ENCODE measurements at places on chromosomes 13 and 19.
A peak's percentile ranks its signal among the peaks of the same experiment; 100 is the strongest.

GRCh38 chr19:44305457-44305856, 632 bp upstream of the ZNF235 start:
- no peak for DNase-seq

DNA sequence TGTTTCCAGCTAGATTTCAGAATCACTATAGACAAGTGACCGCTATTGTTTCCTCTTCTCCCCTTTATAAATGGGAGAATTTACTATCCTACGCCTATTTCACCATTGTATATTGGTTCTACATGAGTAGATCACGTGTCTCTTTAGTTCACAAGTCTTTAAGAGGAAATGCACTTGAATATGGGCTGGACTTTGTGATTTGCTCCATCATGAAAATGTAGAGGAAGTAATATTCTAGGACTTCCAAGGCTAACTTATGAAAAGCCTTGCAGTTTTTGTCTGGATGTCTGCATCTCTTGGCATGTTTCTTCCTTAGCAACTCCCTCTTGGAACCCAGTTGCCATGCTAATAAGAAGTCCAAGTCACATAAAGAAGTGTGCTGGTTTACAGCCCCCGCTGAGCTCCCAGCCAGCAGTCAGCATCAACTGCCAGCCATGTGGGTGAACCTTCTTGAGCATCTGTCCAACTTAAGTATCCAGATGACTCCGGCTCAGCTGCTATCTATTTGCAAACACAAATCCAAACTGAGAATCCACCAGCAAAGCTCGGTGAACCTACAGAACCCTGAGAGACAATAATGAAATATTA, 4.8 kb upstream of the FBXL3 start:
- DNase-seq: no peak

GRCh38 chr19:16134510-16134909, 9.0 kb upstream of the HSH2D start:
- DNase-seq: no peak

GRCh38 chr19:42254850-42255765, at the start of gene ERF:
Gene ERF (minus strand): TSS chr19:42255128. CDS start chr19:42254999, 129 bp downstream.
- peak; percentile 44 for DNase-seq

DNA sequence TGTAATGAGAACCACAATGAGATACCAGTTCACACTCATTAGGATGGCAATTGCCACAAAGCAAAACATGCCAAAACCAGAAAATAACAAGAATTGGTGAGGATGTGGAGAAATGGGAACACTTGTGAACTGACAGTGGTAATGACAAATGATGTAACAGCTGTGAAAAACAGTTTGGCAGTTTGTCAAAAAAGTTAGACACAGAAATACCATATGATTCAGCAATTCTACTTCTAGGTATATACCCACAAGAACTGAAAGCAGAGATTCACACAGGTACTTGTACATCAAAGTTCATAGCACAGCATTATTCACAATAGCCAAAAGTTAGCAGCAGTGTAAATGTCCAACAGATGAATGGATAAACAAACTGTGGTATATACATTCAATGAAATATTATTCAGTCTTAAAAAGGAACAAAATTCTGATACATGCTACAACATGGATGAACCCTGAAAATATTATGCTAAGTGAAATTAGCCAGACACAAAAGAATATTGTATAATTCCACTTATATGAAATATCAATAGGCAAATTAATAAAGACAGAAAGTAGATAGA, 96.5 kb downstream of the UGGT2 start:
- DNase-seq: no peak

DNA sequence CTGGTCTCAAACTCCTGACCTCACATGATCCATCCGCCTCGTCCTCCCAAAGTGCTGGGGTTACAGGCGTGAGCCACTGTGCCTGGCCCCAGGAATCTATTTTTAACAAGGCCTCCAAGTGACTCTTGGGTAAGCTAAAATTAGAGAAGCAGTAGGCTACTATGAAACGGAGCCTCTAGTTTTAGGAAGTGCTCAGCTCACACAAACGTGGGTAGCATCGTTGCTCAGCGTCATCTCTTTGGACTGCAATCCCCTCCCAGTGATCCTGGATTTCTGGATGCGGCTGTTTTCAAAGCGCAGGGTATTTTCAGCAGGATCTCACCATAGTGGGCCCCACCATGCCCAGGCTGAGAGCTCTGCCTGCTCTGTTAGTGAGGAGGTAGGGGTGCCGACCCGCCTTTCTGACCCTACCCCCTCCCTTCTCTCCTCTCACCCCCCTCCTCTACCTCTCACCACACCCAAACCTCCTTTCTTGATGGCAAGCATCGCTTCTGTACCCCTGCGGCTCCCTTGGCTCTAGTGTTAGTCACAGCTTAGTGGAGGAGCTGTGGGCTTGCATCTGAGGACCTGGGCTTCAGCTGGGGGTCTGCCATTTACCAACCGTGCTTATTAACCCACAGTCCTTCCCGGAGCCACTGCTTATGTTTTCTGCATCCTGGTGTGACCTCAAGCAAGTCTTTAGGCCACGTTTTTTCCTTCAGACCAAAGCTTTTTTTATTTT, 34.2 kb downstream of the GJA3 start:
- DNase-seq: no peak

- DNase-seq: no peak
Observed at GRCh38 chr13:70893832-70894231, 785.6 kb upstream of the KLHL1 start.

GRCh38 chr13:110113284-110113764, 193.6 kb downstream of the COL4A1 start:
- DNase-seq: no peak

GRCh38 chr13:87120476-87120875, 550.7 kb upstream of the SLITRK5 start:
- no peak for DNase-seq

- DNase-seq: no peak
Observed at GRCh38 chr13:40514802-40515201, 151.6 kb downstream of the FOXO1 start.

- DNase-seq: no peak
Observed at GRCh38 chr19:29539670-29540069, 13.9 kb downstream of the VSTM2B start.

DNA sequence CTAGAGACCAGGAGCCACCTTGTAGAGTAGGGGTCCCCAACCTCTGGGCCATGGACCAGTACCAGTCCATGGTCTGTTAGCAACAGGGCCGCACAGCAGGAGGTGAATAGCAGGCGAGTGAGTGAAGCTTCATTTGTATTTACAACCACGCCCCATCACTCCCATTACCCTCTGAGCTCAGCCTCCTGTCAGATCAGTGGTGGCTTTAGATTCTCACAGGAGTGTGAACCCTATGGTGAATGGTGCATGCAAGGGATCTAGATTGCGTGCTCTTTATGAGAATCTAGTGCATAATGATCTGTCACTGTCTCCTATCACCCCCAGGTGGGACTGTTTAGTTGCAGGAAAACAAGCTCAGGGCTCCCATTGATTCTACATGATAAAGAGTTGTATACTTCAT, 303.6 kb downstream of the KCNRG start:
- no peak for DNase-seq

DNA sequence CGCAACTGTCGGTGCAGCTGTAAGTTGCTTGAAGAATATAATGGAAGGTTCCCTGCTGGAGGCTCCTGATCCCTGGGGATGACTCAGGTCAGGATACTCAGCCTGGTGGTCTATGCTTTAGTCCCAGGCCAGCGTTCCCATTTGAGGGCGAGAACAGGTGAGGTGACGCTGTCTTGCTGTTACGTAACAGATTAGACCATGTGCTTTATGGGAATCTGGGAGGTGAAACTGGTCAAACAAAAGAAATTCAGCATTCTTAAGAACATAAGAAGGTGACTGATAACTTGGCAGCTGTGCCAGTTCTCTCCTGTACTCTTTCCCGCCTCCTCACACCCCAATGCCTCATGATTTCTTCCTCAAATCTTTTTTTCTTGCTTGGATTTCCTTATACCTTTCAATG, at the start of gene CXCL17:
CXCL17 (minus strand) TSS at position 114 of the 400 bp plus-strand sequence. CDS start 114 bp downstream, outside the sequence.
- DNase-seq: no peak

GRCh38 chr13:100432611-100433010, 156.0 kb downstream of the GGACT start:
- no peak for DNase-seq

GRCh38 chr13:44116562-44117332, 237.0 kb downstream of the LACC1 start:
- DNase-seq: no peak

GRCh38 chr19:16290692-16291091, 33.9 kb upstream of the KLF2 start:
- no peak for DNase-seq

DNA sequence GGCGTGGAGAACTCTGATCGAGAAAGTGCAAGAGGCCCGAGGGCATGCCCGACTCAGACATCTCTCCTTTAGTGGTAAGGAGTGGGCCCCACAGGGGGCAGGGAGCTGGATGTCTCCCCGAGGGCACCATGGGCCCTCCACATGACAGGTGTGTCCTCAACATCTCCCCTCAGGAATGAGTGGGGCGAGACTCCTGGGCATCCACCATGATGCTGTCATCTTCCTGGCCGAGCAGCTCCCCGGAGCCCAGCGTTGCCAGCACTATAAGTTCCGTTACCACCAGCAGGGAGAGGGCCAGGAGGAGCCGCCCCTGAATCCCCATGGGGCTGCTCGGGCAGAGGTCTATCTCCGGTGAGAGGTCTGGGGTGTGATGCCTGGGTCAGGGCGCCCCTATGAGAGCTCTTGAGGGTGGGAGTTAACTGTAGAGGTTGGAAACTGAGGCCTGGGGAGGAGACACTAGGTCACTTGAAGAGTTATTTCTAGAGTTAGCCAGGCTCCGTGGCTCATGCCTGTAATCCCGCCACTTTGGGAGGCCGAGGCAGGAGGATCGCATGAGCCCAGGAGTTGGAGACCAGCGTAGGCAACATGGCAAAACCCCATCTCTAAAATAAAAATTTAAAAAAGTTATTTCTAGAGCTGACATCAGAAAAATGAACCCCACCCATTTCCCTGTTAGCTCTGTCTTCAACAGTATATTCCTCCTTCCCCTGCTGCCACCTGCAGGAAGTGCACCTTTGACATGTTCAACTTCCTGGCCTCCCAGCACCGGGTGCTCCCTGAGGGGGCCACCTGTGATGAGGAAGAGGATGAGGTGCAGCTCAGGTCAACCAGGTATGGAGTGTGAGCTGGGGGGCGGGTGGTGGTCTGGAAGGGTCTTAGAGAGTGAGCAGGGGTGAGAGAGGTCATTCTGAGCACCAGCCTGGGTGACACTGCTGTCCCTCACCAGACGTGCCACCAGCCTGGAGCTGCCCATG, 5.1 kb downstream of the IGFLR1 start:
- no peak for DNase-seq

- no peak for DNase-seq
Observed at GRCh38 chr13:45775401-45775963, 73.4 kb downstream of the CBY2 start.

DNA sequence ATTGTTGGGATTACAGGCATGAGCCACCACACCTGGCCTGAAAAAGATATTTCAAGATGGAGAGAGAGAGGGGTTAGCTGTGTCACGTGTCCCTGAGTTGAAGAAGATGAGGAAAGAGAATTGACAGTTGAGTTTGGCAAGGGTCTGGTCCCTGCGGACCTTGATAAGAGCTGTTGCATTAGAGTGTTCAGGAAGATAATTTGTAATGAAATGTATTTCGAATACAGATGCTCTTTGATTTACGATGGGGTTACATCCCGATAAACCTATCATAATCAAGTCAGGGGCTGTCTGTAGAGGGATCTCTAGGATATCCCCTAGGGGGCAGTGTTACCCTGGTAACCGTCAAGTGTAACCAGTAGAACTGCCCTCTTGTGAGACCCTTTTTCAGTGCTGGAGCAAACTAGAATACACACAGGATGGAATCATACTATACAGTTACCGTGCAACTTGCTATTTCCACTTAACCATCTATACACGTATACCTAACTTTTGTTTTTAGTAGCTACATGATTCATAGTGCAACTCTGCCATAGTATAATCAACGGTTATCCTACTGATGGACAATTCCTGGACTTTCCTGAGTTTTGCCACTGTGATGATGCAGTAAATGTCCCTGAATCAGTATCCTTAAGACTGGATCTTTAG, 1.5 kb upstream of the ELOF1 start:
- DNase-seq: peak; percentile 63

GRCh38 chr19:19775891-19776205, 42.9 kb upstream of the ZNF14 start:
- DNase-seq: no peak

GRCh38 chr13:97810152-97810551, 143.3 kb upstream of the IPO5 start:
- DNase-seq: peak; percentile 48

- DNase-seq: peak; percentile 63
Observed at GRCh38 chr19:48249502-48250014, 6.2 kb downstream of the CARD8 start.

DNA sequence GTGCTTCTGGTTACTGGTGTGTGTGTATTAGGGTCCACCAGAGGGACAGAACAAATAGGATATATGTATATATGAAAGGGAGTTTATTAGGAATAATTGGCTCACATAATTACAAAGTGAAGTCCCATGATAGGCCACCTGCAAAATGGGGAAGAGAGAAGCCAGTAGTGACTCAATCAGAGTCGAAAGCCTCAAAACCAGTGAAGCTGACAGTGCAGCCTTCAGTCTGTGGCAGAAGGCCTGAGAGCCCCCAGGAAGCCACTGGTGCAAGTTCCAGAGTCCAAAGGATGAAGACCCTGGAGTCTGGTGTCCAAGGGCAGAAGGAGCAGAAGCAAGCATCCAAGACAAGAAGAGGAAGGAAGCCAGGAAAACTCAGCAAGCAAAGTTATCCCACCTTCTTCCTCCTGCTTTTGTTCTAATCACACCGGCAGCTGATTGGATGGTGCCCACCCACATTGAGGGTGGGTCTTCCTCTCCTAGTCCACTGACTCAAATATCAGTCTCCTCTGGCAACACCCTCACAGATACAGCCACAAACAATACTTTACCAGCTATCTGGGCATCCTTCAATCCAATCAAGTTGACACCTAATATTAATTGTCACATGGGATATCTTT, 21.7 kb upstream of the SCEL start:
- DNase-seq: no peak

DNA sequence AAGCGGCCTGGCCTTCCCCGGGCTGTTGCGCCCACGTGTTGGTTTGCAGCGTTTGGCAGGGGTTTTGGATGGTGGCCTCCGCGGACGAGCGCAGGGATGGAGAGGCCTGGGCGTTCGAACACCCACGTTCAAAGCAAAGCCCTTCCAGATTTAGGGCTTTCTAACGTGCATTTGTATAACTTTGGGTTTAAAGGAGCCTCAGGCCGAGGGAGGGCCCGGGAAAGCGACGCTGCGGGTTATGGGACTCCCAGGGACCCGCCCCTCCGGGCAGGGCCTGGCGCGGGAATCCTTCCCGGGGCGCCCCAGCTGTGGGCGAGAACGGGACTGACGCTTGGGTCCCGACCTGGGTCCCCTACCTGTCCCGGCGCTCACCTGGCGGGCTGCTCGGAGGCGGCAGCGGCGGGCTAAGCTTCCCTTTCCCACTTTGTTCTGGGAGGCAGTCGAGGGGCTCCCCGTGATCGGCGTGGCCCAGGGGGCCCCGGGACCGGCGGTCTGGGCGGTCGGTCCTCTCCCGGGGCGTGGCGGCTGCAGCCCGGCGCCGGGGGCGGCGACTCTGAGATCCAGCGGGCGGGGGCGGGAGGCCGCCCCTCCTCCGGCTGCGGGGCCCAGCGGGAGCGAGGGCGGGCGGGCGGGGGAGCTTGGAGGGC, at the start of gene FBXO17:
FBXO17 (minus strand) TSS at position 529 of the 647 bp plus-strand sequence. CDS start 25,423 bp downstream, outside the sequence.
- DNase-seq: no peak

Data from SW 1271 (cell line).